ENCODE measurements at places on chromosomes 6 and 20.

- DNase-seq, result no peak
Observed at GRCh38 chr20:51497542-51498467, 44.7 kb downstream of the NFATC2 start.

DNA sequence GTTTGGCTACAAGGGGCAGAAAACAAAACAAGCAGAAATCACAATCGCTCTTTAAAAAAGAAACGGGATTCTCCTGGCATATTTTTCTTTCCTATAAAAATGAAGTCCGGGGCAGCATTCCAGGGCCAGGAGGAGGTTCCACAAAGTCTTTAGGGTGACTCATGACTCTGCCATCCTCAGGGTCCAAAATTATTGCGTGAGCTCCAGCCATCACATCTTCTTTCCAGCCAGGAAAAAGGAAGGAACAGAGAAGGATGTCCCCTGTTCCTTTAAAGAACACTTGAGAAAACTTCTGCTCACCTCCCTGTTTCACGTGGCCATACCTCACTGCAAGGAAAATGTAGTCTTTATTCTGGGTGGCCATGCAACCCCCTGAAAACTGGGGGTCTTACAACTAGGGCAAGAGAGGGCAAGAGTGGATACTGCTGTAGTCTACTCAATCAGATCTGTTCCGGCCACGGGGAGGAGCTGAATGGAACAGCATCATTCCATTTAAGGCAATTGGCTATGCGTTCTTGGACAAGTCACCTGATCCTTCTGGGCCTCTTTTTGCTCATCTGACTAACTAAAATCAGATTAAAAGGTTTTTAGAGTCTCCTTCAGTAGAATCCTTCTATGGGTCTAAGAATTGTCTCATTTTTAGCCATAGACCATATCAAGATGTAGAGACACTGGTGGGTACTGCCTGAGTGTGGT, 49.4 kb downstream of the CTCFL start:
- no peak for DNase-seq

DNA sequence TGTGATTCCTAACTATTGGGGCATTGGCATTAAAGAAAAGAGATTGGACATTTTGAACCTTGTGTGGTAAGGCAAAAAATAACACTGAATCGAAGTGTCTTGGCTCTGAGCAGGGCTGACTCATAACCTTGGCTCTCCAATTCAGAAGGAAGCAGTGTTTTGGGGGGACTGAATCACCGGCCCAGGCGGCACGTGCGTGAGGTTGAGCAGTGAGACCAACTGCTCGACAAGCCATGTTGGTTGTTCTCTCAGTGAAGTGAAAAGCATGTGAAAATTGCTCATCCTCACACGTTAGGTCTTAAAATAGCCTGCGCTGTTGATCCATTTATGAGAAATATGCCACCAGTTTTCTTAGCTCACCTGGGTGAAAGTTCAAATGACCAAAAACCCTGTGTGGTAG, 137.8 kb upstream of the SPACA1 start:
- no peak for DNase-seq

- no peak for DNase-seq
Observed at GRCh38 chr20:45589725-45590124, 10.6 kb upstream of the WFDC8 start.

- no peak for DNase-seq
Observed at GRCh38 chr6:168082860-168083513, 4.0 kb upstream of the FRMD1 start.

- DNase-seq, result no peak
Observed at GRCh38 chr6:150835620-150836019, 29.9 kb upstream of the MTHFD1L start.

GRCh38 chr6:170236131-170236836, 54.6 kb downstream of the DLL1 start:
- DNase-seq, result no peak

- no peak for DNase-seq
Observed at GRCh38 chr6:134467620-134468019, 149.7 kb upstream of the SGK1 start.

DNA sequence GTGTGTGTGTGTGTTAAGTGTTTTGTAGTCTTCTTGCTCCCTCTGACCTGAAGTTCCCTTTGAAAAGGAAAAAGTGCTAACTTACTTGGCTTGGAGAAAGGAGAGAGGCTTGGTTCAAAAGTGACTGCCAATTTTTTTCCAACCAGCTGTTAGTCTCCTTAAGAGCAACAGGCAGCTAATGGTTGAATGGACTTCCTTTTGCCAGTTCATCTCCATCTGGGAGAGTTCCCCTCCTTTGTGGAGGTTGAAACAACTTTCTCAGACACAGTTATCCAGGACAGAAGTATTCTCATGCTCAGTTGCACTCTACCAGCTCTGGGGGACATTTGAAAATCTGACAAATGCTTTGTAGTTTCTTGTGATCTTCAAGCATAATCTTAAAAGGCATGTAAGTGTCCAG, 4.5 kb downstream of the RIPOR2 start:
- no peak for DNase-seq

DNA sequence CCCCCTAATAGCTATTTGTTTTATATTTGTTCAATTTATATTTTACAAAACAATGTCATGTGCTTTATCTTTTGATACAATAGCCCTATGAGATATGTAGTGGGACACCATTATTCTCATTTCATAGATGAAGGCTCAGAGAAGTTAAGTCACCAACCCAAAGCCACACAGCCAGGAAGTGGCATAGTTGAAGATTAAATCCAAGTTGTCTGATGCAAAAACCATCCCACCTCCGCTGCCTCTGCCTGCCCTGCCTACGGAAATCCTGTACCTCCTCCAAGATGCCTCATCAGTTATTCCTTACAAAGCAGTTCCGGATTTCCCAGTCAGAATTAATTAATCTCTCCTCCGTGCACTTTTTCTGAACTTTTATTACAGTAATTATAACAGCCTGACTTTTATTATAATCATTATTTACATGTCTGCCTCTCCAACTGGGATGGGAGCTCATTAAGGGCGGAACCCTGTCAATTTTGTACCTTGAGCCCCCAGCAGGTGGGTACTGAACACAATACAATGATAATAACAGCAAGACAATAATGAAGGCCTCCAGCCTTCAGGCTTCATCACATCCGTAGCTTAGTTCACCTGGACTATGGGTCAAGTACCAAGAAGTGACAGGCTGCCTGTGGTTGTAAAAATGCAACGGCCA, 54.7 kb downstream of the LRFN2 start:
- DNase-seq, result peak; percentile 59

DNA sequence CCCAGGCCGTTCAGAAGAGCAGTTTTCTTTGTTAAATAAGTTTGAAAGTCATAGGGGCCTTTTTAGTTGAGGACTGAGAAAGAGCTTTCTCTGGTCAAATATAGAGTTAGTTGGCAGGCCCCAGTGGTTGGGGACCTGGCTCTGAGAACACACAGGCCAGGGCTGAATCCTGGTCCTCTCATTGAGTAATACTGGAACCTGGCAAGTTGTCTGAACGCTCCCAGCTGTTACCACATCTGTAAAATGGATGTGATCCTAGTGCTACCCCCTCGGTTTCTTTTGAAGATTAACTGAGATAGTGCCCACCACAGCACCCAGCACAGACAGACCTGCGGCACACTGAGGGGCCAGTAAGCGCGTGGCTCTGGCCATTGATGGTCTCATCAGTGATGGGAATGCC, 215.5 kb downstream of the ZDHHC14 start:
- no peak for DNase-seq

DNA sequence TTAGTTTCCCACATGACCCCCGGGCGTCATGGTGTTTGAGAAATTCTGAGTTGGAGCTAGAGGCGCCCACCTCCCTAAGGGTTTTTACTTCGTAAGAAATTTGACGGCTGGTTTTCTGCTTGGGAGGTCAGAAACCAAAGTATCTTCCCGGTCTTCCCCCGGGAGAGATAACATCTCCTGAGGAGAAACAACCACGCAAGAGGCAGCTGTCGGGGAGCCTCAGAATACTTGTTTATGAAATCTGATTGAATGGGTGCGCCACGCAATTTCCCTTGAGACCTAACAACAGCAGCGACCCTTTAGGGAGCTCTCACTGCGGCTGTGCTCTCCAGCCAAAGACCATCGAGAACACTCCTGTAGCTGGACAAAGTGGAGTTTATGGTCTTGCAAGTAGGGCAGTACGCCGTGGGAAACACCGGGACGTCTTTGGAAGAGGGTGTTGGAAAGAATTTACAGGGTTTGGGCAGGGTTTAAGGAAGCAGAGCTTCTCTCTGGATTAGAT, 608 bp upstream of the EIF2S2 start:
- peak; percentile 13 for DNase-seq

GRCh38 chr20:17848249-17849048, 120.1 kb downstream of the SNX5 start:
- no peak for DNase-seq

DNA sequence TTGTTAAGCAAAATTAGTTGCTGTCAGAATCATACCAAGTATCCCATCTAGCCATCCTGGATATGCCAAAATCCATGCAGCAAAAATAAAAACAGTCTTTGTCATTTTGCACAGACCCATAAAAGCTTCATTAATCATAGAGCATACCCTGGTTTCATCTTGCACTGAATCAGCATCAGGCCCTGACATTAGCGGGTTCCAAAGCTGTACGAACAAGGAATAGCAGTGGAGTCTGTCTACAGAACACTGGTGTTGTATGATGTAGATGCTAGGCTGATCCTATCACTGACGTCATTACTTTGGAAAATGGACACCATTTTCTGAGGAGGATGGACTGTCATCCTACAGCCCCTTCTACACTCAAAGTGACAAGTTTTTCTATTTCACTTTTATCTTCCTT, 315.6 kb downstream of the ESR1 start:
- DNase-seq, result no peak

DNA sequence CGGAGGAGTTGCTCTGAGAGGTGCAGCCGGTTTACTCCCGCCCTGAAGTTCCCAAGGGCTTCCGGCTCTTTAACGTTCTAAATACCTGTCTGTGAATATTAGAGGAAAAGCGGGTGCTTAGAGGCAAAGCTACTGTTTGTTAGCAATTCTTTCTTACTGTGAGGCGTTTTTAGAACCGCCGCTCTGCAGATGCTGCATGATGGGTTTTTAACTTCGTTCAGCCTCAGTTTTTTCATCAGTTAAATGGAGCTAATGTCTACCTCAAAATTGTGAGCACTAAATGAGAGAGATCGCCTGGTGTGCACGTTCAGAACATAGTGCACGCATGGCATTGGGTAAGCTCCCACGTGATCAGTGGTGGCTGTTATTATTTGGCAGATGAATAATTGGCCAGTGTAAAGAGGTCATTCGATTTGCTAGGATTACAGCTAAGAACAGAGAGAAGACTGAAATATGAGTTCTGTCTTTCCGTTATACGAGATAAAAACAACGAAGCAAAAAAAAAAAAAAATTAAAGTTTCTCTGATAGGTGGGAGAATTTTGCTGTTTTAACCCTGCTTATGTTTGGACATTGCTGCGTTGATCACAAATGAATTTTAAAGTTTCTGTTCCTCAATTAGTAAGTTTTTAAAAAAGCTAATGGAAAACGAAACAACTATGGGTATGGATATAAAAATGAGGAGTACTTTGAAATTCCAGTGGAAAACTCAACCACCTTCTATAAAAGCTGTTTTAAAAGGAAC, 660 bp upstream of the TFB1M start:
- DNase-seq, result no peak

GRCh38 chr6:143322386-143322785, 128.1 kb downstream of the ADAT2 start:
- DNase-seq, result no peak

- DNase-seq, result no peak
Observed at GRCh38 chr6:111626441-111626840, 20.8 kb upstream of the TRAF3IP2 start.

GRCh38 chr6:1045239-1045638, 266.7 kb upstream of the FOXQ1 start:
- DNase-seq, result no peak

GRCh38 chr6:56745971-56746370, 103.3 kb upstream of the DST start:
- no peak for DNase-seq

DNA sequence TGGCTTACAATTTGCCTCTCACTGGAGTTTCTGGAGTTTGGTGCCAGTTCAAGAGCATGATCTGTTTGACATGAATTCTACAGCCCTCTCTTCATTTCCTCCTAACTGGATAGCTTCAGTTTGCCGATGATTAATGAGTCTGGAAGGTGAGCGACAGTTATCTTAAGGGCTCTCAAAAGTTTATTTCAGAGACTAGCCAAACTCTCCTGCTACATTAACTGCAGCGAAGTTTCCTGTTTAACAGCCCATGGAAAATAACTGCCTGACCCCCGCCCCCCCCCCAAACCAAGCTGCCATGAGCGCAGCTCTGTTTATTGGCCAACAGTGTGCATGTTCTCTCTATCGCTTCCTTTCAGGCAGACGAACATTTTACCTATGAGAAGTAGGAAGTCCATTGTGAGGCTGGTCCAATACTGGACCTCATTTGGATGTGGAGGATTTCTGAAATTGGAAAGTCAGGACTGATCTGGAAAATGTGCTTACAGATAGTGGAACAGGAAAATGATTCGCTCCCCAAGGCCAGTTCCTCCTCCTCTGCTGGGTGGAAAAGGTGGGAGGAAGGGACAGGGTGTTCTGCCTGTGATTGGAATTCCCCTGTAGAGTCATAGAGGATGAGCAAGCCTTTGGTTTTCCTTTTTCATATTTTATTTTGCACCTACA, 522.2 kb upstream of the JAG1 start:
- no peak for DNase-seq

GRCh38 chr20:36653456-36653855, 7.5 kb upstream of the SLA2 start:
- DNase-seq, result no peak

DNA sequence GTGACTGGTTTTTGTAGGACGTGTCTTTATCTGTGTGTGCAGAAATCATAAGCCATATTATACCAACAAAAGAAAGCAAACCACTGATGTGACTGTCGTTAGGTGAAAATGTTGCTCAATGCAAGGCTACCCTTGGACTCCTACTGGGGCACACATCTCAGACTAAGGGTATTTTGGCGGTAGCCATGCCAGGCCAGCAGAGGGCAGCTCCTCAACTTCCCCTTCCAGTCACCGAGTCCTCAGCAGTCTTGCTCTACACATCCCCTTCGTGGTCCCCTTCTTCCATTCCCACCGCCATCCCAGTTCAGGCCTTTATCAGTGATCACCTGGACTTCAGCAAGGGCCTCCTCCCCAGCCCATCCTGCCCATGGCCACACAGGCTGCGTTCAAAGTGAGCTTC, 113.7 kb upstream of the GGTLC1 start:
- no peak for DNase-seq

DNA sequence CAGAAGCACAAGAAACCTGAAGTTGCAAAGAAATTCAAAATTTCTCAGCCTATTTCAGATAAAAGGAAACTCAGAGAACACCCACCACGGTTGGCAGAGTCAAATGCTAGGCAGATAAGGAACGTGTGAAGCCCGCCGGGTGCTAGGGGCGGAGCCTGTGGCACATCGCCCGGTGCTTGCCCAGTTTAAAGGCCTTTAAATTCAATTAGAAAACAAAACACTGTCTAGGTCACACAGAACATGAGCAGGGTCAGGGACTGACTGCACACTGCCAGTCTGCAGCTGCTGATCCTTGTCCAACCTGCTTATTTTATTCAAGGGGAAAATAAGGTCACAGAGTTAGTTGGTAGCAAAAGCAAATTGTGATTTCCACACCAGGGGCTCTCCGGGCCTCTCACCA, 75.8 kb downstream of the PSMG4 start:
- no peak for DNase-seq

Data from head of caudate nucleus (tissue), 42 donors.